ENCODE measurements at places on chromosomes 13 and 19.

GRCh38 chr13:110322828-110323171, 15.7 kb downstream of the COL4A2 start:
- DNase-seq, result no peak

DNA sequence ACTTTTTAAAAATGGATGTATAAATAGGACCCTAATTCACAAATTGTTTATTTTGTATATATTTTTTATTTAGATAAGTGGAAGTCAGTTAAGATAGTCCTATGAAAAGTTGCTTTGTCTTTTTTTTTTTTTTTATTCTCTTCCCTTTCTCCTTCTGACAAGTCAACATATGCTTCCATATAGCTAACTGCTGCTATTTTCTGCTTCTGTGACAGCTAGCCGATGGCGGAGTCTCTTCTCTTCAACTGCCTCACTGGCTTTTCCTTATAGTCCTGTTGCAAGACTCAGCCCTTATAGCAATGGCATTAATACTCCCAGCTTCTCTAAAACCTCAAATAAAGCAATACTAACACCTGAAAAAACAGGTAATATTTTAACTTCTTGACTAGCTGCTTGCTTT, 45.3 kb downstream of the SLAIN1 start:
- DNase-seq, result no peak

- DNase-seq, result no peak
Measured at GRCh38 chr13:95540888-95541287, 11.6 kb upstream of the CLDN10 start.

DNA sequence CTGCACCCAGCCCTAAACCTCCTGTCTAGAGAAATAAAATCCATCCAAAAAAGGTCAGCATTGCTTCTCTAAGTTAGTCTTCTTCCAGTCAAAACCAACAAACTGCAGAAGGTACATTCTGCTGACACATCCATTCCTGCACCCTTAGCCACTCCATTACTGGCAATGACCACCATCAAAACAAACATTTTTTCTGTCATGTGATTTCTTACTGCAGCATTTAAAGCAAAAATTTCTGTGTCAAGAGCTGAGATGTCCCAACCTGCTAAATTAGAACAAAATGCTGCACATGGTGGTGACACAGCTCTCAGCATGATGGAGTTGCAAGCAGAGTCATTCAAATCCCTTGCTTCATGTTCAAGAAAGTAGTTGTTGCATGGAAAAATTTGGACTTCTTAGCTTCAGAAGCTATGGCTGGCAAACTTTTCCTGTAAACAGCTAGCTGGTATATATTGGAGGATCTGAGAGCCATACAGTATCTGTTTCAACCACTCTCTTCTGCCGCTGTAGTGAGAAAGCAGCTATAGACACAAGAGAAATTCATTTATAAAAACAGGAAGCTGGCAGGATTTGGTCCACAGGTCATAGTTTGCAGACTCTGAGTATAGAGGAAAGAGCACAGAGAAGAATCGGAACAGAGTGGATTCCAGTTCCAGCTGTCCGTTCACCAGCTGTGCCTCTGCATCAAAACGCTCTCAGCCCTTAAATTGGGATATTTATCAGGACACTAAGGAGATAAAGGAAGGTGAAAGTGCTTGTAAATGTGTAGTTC, 17.4 kb downstream of the RUBCNL start:
- no peak for DNase-seq

DNA sequence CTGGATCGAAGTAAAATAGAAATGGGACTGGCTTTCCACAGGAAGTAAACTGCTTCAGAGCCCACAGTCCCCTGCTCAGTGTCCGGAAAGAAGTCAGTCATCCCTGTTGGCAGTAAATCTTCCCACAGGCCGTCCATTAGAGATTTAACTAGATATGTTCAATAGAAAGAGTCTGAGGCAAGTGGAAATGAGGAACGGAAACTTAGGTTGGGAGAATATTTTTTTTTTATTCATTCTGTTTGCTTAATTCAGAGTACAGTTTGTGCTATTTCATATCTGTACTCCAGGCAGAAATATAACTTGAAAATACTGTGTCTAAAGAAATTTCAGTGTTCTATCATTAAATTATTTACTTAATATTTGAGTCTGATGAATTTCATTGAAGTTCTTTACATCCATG, 22.7 kb downstream of the SLC25A15 start:
- DNase-seq, result no peak

- DNase-seq, result no peak
Measured at GRCh38 chr13:80400164-80400864, 59.4 kb upstream of the SPRY2 start.

DNA sequence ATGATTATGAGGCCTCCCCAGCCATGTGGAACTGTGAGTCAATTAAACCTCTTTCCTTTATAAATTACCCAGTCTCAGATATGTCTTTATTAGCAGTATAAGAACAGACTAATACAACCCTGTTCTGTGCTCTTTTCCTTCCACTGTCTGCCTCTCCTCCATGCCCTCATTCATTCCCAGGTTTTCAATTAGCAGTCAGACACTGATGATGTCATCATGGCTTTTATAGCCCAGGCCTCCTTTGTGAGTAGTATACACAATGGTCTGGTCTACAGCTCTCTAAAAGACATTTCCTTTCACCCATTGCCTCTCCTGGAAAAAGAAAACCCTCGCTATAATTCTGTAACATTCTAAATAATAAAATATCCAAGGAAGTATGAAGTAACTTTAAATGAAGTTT, 25.5 kb downstream of the FGF14 start:
- no peak for DNase-seq

GRCh38 chr13:26133286-26133685, 81.5 kb upstream of the SHISA2 start:
- DNase-seq, result no peak

- DNase-seq, result no peak
Measured at GRCh38 chr13:23460309-23460708, 26.8 kb upstream of the SACS start.

GRCh38 chr19:10118960-10119359, 739 bp downstream of the EIF3G start:
- no peak for DNase-seq

GRCh38 chr19:43643326-43643725, 3.7 kb upstream of the CADM4 start:
- DNase-seq, result no peak

DNA sequence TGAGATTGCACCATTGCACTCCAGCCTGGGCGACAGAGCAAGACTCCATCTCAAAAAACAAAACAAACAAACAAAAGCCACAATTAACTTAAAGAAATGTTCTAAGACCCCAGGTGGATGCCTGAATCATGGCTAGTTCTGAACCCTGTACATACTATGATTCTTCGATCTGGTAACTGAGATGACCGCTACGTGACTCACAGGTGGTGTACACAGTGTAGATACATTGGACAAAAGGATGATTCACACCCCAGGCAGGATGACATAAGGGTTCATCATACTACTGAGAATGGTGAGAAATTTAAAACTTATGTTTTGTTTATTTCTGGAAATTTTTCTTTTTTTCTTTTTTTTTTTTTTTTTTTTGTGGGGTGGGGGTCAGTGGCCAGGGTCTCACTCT, 6.5 kb downstream of the ZNF426 start:
- DNase-seq, result no peak

DNA sequence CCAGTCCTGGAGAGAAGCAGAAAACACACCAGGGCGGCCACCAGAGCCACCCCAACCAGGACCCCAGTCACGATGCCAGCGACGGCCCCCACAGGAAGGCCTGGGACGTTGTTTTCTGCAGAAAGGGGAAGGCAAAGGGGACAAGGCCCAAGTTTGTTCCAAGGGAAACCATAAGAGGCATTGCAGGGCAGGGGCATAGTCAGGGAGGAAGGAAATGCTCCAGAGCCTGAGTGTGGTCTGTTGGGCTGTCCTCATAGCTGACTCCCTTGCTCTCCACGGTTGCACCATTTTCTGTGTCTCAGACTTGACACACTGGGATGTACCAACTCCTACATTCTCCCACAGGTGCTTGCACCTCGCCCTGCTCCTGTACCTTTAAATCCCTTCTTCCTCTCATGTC, 5.2 kb downstream of the CEACAM4 start:
- no peak for DNase-seq

- DNase-seq, result no peak
Measured at GRCh38 chr19:41870401-41870873, 6.6 kb upstream of the CD79A start.

DNA sequence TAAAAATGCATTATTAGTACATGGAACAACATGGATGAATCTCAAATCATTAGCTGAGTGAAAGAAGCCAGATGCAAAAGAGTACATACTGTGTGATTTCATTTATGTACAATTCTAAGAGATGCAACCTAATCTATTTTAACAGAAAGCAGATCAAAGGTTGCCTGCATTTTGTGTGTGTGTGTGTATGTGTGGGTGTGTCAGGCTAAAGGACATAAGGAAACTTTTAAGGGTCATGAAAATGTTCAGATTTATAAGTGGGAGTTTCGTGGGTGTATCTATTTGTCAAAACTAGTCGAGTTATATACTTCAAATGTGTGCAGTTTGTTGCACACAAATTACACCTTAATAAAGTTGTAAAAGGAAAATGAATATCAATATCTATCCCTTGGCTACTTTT, 17.9 kb upstream of the NEK3 start:
- no peak for DNase-seq

GRCh38 chr13:58434943-58435342, 803.4 kb downstream of the PCDH17 start:
- DNase-seq, result no peak

- DNase-seq, result no peak
Measured at GRCh38 chr13:81382246-81382645, 1041.3 kb upstream of the SPRY2 start.

GRCh38 chr19:51458899-51459505, 748 bp upstream of the SIGLEC8 start:
- no peak for DNase-seq

DNA sequence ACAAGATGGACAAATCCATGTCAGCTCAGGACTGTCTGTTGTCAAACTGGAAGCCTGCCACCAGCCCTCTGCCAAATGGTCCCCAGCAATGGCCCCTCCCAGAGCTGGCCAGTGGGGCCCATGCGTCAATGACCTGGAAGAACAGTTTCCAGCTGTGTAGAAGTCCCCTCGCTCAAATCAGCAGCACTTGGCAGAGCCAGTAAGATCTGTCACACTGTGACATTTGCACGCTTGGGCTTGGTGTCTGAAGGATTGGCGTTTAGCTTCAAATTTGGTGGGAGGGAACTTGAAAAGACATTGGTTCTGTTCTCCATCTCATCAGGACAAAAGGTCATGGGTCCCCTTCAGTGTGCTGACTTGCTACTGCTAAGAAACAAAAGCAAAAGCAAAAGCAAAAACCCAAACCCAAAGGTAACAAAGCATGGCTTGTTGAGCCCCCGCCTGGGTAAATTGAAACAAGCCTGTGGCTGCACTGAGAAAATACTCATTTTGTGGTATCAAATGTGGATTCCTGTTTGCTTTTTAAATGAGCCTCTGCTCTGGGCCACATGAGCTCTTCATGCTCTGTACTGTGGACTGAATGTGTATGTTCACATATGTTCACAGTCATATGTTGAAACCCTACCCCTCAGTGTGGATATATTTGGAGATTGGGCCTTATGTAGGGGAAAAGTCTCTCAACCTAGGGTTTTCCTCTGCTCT, 253.6 kb upstream of the MAB21L1 start:
- DNase-seq, result no peak

- DNase-seq, result no peak
Measured at GRCh38 chr13:22960827-22961226, 220.0 kb upstream of the SGCG start.

Measured in central memory CD4-positive, alpha-beta T cell (primary cell).